Stimulated activated memory B cell treated with anti-CD40 and anti-IgM and Interleukin-4, amounts not matched to agents 10 μg/mL and 1 μg/mL and 100 μg/mL, for 72 hours (primary cell): ENCODE measurements at places on chromosomes 3 and 15.

DNA sequence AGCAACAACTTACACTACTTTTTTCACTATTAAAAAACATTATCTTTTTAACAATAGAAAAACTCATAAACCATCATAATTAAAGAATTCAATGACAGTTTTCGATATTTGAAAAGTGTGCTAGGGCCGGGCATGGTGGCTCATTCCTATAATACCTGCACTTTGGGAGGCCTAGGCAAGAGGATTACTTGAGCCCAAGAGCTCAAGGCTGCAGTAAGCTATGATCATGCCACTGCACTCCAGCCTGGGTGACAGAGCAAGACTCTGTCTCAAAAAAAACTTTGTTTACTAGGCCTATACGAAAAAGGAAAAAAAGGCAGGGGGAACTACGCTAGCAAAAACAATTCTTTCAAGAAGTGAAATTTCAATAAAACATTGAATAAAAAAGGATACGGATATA, 28.1 kb downstream of the AVEN start:
- no peak for ATAC-seq

- ATAC-seq: no peak
Observed at GRCh38 chr3:187150186-187150585, 10.9 kb upstream of the RPL39L start.

- ATAC-seq: no peak
Observed at GRCh38 chr15:63382966-63383710, 1.5 kb upstream of the CA12 start.

DNA sequence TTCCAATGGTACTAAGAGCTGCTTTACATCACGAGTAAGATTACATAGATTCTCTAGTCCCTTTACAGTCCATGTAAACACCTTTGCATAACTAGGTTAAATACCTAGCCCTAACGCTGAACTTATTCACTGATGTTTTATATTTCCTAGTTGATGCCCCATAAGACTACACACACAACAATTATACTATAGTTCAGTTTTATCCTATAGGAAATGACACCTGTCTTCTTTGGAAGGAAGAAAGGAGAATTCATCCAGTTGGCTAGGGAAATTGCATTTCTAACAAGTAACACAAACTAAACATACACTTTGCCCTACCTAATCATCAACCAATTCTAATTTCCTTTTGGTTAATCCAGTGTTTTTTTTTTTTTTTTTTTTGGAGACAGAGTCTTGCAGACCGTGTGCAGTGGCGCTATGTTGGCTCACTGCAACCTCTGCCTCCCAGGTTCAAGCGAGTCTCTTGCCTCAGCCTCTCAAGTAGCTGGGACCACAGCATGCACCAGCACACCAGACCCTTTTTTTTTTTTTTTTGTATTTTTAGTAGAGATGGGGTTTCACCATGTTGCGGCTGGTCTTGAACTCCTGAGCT, 13.9 kb downstream of the PDE12 start:
- ATAC-seq: no peak

DNA sequence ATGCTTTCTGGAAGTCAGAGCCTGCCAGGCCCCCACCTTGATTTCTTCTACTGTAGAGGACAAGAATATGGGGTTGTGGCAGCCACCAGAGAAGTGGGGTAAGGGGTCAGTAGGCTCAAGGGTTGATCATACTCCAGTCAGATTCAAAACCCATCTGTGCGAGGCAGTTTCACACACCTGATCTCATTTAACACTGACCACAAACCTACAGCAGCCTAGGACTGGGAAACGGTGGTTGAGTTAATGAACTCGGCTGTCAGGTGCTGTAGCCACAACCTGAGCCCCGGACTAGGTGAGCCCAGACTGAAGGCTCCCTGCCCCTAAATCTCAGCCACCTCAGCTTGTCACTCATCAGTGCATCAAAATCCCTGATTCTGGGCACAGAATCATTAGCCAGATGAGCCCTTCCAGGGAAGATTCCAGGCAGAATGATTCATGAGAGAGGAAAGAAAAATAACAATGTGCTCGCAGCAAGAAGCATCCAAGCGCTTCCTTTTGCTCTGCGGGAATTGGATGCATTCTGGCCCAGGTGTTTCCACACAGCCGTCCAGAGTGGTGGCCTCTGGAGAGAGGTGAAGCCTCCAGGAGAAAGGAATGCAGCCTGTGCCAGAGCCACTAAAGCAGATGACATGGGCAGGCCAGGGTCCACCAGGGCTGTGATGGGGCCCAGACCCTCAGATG, 102.1 kb downstream of the SRGAP3 start:
- peak; percentile 53 for ATAC-seq

GRCh38 chr3:32575451-32576113, 4.9 kb upstream of the DYNC1LI1 start:
- ATAC-seq: no peak

GRCh38 chr3:76627236-76627635, 412.7 kb upstream of the ROBO2 start:
- ATAC-seq: no peak

GRCh38 chr15:67520321-67521028, 456 bp upstream of the C15orf61 start:
- no peak for ATAC-seq

DNA sequence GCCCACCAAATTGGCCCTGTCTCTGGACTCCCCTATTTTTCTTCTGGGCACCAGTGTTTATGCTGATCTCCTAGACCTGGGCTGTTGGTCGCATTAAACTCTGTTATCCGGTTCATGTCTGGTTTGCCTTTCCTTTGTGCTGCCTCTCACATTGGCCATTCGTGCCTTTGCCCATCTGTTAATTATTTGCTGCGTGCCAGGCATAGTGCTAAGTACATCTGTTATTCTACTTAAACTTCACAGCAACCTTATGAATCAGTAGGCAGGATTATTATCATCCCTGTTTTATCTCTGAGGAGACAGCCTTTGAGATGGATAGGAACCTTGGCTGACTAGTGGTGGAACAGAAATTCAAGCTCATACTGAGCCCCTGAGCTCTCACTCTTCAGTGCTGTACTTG, 76.0 kb downstream of the THSD4 start:
- no peak for ATAC-seq
